Smooth muscle cell of bladder (primary cell): ENCODE measurements at places on chromosomes 2 and 18. TPM values are rescaled to one million over a fixed set of nuclear protein-coding genes. Genes with fewer than 3 reads are reported as not detected.

FIGN gene
- total RNA-seq: 0.43 and 0.65 TPM in 2 replicates

EN1 gene
- 0.18 TPM in 1 of 2 replicates, not detected in the other for total RNA-seq

ZBTB7C gene
- under 0.01 TPM in 2 replicates for total RNA-seq

SERPINB2 gene
- total RNA-seq: 0.74 and 1.00 TPM in 2 replicates

KLHL41 gene
- 0.85 and 1.7 TPM in 2 replicates for total RNA-seq

SLC9A2 gene
- total RNA-seq: not detected in 2 replicates

GPAT2 gene
- 2.3 and 3.1 TPM in 2 replicates for total RNA-seq

PPP1R1C gene
- 1.00 TPM in 1 of 2 replicates, not detected in the other for total RNA-seq

PLGLB2 gene
- 0.14 and 1.1 TPM in 2 replicates for total RNA-seq

CD226 gene
- 0.85 and 1.2 TPM in 2 replicates for total RNA-seq

GPR17 gene
- total RNA-seq: not detected in 2 replicates

C18orf54 gene
- 1.1 and 1.3 TPM in 2 replicates for total RNA-seq

ATG16L1 gene
- 24.9 and 33.8 TPM in 2 replicates for total RNA-seq

SAG gene
- total RNA-seq: not detected in 2 replicates

FBXO11 gene
- 42.2 and 44.8 TPM in 2 replicates for total RNA-seq

SCYGR4 gene
- total RNA-seq: 0.09 TPM in 1 of 2 replicates, not detected in the other

TMEM200C gene
- 0.14 and 0.74 TPM in 2 replicates for total RNA-seq

CNRIP1 gene
- total RNA-seq: 28.4 and 32.9 TPM in 2 replicates

MATN3 gene
- total RNA-seq: 1.5 and 3.3 TPM in 2 replicates

MDH1B gene
- total RNA-seq: 1.4 and 2.0 TPM in 2 replicates

LCLAT1 gene
- 10.7 and 12.7 TPM in 2 replicates for total RNA-seq

COL4A4 gene
- 0.14 and 0.65 TPM in 2 replicates for total RNA-seq

MAP3K19 gene
- not detected in 2 replicates for total RNA-seq

ABCG5 gene
- total RNA-seq: not detected in 2 replicates

HOXD8 gene
- total RNA-seq: 1.1 and 1.6 TPM in 2 replicates

PPM1G gene
- total RNA-seq: 63.6 and 67.7 TPM in 2 replicates

GCC2 gene
- total RNA-seq: 20.9 and 26.2 TPM in 2 replicates

TEX44 gene
- total RNA-seq: not detected in 2 replicates

YPEL5 gene
- total RNA-seq: 94.2 and 127 TPM in 2 replicates

ZNF521 gene
- total RNA-seq: 25.0 and 37.3 TPM in 2 replicates

TRIM43 gene
- total RNA-seq: not detected in 2 replicates

VWA3B gene
- under 0.01 and 0.09 TPM in 2 replicates for total RNA-seq

SPP2 gene
- not detected in 2 replicates for total RNA-seq

CCL20 gene
- 0.28 TPM in 1 of 2 replicates, not detected in the other for total RNA-seq
